ENCODE measurements at places on chromosomes 7 and 10.

DNA sequence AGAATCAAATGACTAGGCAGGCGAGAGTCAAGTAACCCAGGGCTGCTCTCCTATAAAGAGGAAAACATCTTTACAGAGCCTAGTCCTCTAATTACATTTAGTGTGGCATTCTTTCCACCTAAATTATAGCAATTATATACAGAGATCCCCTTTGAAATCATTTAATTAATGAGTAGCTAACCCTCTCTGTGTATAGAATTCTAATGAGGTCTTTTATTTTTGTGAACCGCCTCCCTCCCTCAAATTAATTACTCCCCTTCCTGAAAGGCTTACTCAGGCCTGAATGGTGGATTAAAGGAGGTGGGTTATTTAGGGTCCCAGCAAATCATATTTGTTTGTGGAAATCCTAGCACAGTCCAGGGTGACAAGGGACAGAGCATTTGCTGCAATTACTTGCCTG, 551.8 kb downstream of the SORCS3 start:
- no peak for DNase-seq

DNA sequence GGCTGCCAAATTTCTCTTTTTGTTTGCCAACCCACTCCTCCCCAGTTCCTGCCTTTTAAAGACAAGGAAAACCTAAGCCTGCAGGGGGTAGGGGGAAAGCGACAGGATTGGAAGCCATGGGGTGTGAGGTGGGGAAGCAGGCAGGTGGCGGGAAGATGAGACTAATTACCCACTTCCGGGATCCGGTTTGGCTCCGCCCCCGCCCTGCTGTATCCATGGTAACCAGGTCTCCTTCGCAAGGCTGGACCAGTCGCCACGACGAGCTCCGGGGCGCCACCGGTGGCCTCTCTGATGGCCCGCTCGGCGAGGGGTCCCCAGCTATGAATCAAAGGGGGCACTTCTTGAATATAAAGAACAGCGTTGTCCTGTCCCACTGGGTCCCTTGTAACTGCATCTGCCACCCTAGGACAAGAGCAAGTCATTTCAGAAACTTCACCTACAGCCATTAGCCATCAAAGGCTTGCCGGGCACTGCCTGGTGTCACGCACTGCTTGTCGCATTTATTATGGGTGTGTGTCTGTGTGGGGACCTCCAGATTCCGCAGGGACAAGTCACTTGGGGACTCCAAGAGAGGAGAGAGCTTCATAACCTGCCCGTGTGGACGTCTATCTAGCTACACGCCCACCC, 55.4 kb upstream of the LMTK2 start:
- DNase-seq, result peak; percentile 84

- no peak for DNase-seq
These were observed 108.6 kb downstream of the KMT2E start for GRCh38 chr7:105122619-105123018.

DNA sequence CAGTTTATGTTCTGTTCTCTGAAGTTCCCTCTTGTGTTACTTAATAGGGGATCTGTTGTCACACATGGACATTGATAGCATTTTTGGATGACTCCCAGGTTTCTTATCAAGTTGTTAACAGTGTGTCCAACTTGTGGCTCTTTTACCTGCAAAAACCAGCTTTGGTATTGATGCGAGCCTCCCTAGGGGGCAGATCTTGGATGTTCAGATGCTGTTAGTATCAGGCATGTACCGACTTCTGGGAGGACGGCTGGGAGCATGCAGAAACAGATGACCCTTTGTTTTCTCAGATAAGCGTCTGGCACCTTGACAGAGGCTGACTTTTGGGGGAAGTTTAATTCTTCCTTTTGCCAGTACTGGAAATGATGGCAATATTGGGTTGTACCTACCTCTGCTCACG, 2.2 kb downstream of the PLPP4 start:
- DNase-seq, result no peak

DNA sequence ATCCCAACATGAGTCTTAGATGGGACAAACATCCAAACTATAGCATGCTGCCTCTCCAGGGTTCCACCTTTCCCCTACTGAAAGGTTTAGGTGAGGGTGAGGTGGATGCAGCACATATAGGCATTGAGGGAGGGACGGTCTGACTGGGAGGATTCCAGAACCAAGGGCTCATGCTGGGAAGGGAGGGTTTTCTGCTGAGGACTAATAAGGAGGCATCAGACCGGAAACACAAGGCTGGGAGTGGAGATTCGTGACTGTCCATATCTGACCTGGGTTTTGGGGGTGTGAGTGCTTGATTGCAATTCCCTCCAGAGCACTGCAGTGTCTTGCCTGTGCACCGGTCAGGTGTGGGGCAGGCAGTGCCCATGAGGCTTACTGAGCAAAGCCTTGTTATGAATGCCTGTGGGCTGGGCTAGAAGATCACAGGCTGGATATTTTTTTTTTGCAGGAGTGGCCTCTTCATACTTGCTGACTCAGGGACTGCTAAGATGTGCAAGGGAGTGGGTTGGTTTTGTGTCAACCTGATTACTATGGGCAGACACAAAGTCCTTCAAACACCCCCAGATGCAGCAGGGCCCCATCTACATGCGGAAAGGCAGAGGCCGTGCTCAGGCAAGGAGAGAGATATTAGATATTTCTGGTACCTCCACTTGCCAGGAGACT, 26.7 kb downstream of the DMBT1 start:
- no peak for DNase-seq

GRCh38 chr10:126309228-126309883, 78.9 kb downstream of the ADAM12 start:
- DNase-seq, result no peak

DNA sequence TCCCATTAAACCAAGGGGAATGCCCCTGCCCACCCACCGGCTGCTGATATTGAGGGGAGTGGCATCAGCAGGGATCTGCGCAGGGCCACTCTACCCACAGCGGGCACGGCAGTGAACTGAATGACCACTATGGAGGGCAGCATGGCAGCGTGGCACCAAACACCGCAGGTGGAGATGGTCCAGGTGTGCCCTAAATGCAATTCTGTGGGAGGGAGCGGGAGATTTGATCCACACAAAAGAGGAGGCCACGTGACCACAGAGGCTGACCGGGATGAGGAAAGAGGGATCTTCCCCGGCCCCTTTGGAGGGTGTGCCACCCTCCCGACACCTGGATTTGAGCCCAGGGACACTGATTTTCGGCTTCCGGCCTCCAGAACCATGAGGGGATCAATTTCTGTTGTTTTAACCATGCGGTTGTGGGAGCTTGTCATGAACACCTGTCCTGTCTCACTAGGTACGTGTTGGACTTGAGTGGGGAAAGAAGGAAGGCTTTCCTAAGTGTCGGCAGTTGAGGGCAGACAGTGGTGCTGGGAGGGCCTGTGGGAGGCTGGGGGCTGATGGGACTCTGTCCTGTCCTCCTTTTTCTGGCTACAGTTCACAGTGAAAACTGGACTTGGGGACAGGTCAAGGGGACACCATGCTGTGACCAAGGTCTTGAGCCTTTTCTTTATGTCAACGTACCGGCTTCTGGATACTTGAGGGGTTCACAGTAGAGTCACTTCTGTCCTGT, 66.1 kb downstream of the CFAP46 start:
- DNase-seq, result peak; percentile 4

- no peak for DNase-seq
These were observed 1049.7 kb downstream of the NRG3 start for GRCh38 chr10:82924711-82925110.

DNA sequence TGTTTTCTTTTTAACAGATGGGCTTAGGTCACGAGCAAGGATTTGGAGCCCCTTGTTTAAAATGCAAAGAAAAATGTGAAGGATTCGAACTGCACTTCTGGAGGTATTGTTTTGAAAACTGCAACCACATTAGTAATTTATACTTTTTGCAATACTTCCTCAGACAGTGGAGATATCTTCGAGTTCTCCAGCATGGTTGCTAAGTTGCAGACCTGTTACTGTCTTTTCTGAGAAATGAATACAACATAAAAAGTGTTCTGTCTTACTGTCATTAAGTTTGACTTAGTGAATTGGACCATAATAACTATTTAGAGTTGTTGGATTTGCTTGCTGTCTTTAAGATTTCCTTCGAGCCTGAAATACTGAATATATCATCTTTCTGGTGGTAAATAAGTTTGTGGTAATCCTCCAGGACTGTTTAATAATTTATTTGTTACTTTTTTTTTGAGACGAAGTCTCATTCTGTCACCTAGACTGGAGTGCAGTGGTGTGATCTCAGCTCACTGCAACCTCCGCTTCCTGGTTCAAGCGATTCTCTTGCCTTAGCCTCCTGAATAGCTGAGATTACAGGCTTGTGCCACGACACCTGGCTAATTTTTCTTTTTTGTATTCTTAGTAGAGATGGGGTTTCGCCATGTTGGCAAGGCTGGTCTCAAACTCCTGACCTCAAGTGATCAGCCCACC, 24.3 kb downstream of the TES start:
- no peak for DNase-seq

DNA sequence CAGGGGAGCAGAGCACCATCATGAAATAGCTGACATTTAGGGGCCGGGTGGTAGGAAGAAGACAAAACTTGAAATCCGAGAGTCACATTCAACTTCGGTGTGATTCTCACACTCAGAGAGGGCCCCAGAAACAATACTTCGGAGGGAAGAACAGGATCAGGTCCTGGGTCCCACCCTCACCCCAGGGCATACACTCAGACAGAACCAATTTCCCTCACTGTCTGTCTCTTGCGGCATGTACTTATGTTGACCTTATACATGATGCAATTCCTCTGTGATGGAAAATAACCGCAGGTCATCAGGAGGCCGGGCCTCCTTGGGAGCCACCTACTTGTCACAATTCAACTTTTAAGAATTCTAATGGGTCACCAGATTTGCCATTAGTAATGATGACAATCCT, 26.3 kb upstream of the HMX3 start:
- DNase-seq, result no peak

DNA sequence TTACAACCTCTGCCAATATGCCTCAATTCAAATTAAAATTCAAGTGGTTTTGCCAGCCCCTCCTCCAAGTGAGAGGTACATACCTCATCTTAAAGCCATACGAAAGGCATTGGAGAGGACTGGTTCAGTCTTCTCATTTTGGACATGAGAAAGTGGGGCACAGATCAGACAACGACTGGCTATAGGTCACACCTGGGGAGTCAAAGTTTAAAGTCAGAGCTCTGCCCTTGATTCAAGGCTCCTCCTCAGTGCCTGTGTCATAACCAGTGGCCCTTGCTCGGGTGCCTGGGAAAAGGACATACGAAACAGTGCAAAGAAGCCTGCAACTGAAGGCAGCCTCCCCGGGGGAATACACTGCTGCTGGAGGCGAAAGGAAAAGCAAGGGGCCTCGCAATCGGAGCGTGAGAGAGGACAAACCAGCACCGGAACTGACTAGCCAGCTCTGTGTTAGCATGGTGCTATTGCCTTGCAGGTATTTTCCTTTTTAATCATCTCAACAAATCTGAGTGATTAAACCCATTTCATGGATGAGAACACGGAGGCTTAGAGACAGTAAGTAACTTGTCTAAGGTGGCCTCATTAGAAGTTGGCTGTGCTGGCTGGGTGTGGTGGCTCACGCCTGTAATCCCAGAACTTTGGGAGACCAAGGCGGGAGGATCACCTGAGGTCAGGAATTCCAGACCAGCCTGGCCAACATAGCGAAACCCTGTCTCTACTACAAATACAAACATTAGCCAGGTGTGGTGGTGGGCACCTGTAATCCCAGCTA, 1.1 kb upstream of the MTPAP start:
- no peak for DNase-seq

All from activated T-cell treated with anti-CD3 and anti-CD28 coated beads, Interleukin-2, amount 50 U/mL, for 48 hours (primary cell).